ENCODE measurements at places on chromosomes 6 and 20. TPM values are rescaled to one million over a fixed set of nuclear protein-coding genes. Genes with fewer than 3 reads are reported as not detected.

GRCh38 chr20:54623991-54624569 is 148.7 kb downstream of the DOK5 start:
- DNase-seq, result no peak

DNA sequence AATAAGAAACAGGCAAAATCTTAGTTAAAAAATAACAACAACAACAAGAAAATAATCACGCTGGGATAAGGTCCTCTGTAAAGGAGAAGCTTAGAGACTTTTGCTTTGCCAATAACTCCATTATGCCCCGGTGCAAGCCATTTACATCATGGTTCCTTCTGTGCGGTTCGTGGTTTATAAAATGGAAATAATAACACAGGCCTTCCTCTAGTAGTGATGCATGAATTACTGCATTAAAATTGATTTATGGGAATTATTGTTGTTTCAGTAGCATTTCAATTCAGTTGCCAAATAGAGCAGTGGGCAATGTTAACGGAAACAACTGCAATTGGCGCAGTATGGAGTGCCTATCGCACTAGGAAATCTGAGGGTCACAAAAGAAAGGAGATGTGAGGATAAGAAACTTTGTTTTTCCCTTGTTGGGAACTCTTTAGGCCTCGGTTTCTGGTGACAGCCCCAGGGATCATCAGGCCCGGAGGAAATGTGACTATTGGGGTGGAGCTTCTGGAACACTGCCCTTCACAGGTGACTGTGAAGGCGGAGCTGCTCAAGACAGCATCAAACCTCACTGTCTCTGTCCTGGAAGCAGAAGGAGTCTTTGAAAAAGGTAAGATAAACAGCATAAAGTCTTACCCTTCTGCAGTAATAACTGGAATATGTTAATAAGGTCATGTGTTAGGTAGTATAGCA is 1.1 kb downstream of the CD109 start:
- DNase-seq, result no peak

DNA sequence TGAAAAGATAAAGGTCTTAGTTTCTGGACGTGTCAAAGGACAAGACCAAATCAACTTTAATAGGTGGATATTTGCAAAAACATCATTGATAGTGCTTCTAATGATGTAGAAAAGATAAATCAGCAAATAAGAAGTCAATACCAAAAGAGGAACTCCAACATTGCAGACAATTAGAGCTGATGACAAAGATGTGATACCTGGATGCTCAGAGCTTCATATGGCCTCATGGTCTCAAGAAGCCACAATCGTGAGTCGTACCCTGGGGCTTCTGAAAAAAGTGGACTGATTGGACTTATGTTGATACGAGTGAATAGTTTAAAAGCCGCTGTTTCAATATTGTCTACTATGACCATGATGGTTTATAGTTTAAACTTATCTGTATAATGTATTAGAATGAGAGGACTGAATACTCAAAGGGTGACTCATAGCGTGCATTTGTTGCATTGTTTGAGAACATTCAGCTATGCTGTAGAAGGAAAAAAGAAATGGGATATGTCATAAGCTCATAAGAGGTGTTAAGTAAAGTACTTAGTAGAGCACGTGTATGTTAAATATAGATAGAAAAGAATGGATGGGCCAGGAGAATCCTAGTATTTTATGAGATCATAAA is 54.6 kb upstream of the RIPOR2 start:
- no peak for DNase-seq

The NOTCH4 gene
- 66.1 TPM for total RNA-seq

DNA sequence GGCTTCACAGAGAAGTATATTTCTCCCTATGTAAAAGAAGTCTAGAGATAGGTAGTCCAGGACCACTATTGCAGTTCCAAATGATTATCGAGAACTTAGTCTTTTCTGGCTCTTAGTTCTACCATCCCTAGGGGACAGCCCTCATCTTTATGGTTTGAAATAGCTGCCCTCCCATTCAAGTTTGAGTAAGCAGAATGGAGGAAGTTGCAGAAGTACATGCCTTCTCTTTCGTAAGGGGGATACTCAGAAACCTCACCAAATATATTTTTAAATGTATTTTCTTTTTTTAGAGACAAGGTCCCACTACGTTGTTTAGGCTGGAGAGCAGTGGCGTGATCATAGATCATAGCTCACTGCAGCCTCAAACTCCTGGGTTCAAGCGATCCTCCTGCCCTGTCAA is 236.8 kb upstream of the RREB1 start:
- no peak for DNase-seq

Data from glomerular endothelial cell (primary cell).